ENCODE measurements at places on chromosomes 16 and 17.

DNA sequence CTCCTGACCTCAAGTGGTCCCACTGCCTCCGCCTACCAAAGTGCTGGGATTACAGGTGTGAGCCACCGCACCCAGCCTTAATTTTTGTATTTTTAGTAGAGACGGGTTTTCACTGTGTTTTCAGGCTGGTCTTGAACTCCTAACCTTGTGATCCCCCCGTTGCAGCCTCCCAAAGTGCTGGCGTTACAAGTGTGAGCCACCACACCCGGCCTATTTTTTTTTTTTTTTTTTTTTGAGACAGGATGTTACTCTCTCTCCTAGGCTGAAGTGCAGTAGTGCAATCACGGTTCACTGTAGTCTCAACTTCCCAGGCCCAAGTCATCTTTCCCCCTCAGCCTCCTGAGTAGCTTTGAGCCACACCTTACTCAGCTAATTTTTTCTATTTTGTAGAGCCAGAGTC, 3.1 kb upstream of the SNX11 start:
- DNase-seq, result no peak

- DNase-seq, result no peak
These were observed 101.1 kb downstream of the MSI2 start for GRCh38 chr17:57357392-57357784.

GRCh38 chr16:50298075-50298460, 31.7 kb downstream of the ADCY7 start:
- DNase-seq, result peak; percentile 7

- no peak for DNase-seq
These were observed 2.7 kb downstream of the PPP1R1B start for GRCh38 chr17:39629494-39629880.

DNA sequence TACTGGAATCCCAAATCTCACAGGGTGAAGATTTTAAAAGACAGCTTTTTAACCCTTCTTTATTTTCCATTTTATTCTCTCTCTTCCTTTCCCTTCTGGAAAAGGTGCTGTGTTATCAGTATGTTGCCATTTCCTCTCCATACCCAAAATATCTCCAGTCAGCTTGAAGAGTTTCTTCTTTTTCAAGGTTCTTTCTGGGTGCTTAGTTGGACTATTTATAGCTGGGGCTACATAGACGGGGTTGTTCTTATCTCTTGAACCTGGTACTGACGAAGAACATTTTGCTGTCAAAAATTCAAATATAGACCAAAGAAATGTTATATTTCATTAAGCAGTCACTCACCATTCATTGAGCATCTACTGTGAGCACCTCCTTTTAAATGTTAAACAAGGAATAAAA, 48.6 kb downstream of the IST1 start:
- no peak for DNase-seq

- DNase-seq, result peak; percentile 23
These were observed 88.5 kb downstream of the SMG6 start for GRCh38 chr17:2214929-2215615.

GRCh38 chr17:17902376-17902775, 65.6 kb upstream of the SREBF1 start:
- no peak for DNase-seq
